ENCODE measurements at places on chromosomes 7 and 10. TPM values are rescaled to one million over a fixed set of nuclear protein-coding genes. Genes with fewer than 3 reads are reported as not detected.

PHKG1 gene
- total RNA-seq, result 4.6 TPM

MPP7 gene
- total RNA-seq, result 95.3 TPM

SCIN gene
- total RNA-seq, result 1.7 TPM

ASB10 gene
- not detected for total RNA-seq

CPED1 gene
- total RNA-seq, result 201 TPM

GFRA1 gene
- total RNA-seq, result 27.1 TPM

LHPP gene
- 11.5 TPM for total RNA-seq

ZCCHC24 gene
- total RNA-seq, result 79.3 TPM

CRYGN gene
- total RNA-seq, result 0.84 TPM

NUTM2B gene
- total RNA-seq, result 1.2 TPM

ACTL6B gene
- total RNA-seq, result not detected

DNA sequence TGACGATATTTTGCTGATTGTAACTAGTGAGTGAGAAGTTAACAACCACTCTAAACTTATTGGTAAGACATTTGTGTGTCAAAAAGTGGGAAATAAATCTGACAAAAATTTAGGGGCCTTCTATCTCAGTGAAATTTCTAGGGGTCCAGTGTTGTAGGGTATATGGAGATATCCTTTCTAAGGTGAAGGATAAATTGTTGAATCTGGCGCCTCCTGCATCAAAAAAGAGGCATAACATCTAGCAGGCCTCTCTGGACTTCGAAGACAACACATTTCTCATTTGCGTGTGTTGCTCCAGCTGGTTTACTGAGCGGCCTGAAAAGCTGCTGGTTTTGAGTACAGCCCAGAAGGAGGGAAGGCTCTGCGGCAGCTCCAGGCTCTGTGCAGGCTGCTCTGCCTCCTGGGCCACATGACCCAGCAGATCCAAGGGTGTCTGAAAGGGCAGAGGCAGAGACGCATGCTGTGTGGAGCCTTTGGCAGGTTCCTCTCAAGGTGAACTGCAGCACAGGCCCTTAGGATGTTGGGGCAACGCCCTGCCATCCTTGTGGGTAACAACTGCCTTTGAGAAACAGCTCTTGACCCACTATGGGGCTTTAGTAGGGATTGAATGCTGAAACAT, 72.4 kb downstream of the LMBR1 start:
- H3K4me3 ChIP-seq, result no peak overlapping the region
- no peaks in the 10 kb centered on the region for H3K4me1 ChIP-seq
- no peak overlapping the region for H3K27ac ChIP-seq
- H3K27me3 ChIP-seq, result no peaks in the 10 kb centered on the region
- DNase-seq, result no peak
- H3K36me3 ChIP-seq, result no peaks in the 10 kb centered on the region

GRCh38 chr7:91325726-91326125, 61.5 kb downstream of the FZD1 start:
- H3K27ac ChIP-seq, result no peak overlapping the region
- H3K4me1 ChIP-seq, result peaks cover 3% of the 10 kb centered on the region
- H3K4me3 ChIP-seq, result no peak overlapping the region
- H3K36me3 ChIP-seq, result no peaks in the 10 kb centered on the region

DNA sequence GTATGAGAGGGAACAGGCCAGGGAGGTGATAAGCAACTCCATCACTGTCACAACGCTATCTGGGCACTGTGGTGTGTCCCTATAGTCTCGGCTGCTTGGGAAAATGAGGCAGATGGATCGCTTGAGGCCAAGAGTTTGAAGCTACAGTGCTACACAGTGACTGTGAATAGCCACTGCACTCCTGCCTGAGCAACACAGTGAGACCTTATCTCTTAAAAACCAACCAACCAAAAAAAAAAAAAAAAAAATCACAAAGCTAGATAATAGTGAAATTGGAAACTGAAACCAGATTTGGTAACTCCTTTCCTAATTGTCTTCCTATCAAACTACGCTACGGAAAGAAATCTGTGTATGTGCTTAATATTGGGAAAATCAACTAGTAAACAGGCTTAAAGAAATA, 14.1 kb downstream of the MICU1 start:
- H3K36me3 ChIP-seq, result no peaks in the 10 kb centered on the region
- no peaks in the 10 kb centered on the region for H3K27me3 ChIP-seq
- no peak overlapping the region for H3K4me3 ChIP-seq
- H3K4me1 ChIP-seq, result no peaks in the 10 kb centered on the region
- H3K27ac ChIP-seq, result no peak overlapping the region

DNA sequence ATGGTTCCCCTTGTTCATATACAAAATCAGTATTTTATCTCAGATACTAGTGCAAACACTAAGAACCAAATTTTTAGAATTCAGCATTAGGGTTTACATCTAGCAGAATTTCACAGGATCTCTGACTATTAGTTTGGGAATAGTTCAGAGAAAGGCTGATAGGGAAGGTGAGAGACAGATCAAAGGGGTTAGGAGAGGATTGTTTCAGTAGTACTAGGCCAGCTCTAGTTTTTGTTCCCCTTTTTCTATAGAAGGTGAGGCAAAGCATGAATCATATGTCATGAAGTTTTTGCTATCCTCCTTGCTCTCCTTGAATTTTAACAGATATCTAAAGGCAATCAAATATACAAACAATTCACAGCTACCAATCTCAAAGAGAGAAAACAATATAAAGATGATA, 26.1 kb upstream of the CTNNA3 start:
- no peak for DNase-seq

- no peaks in the 10 kb centered on the region for H3K27me3 ChIP-seq
- no peak for DNase-seq
- no peak overlapping the region for H3K4me3 ChIP-seq
- H3K36me3 ChIP-seq, result no peaks in the 10 kb centered on the region
- no peaks in the 10 kb centered on the region for H3K4me1 ChIP-seq
- H3K27ac ChIP-seq, result no peak overlapping the region
Measured at GRCh38 chr7:133070562-133070961, 11.3 kb downstream of the CHCHD3 start.

GRCh38 chr10:48464121-48464870, 140.6 kb downstream of the ARHGAP22 start:
- DNase-seq, result no peak
- no peaks in the 10 kb centered on the region for H3K36me3 ChIP-seq
- H3K4me1 ChIP-seq, result no peaks in the 10 kb centered on the region

- no peaks in the 10 kb centered on the region for H3K36me3 ChIP-seq
- no peaks in the 10 kb centered on the region for H3K4me1 ChIP-seq
- H3K27ac ChIP-seq, result no peak overlapping the region
- no peak for DNase-seq
- H3K4me3 ChIP-seq, result no peak overlapping the region
- H3K27me3 ChIP-seq, result no peaks in the 10 kb centered on the region
Measured at GRCh38 chr7:115240242-115240641, 318.3 kb downstream of the MDFIC start.

DNA sequence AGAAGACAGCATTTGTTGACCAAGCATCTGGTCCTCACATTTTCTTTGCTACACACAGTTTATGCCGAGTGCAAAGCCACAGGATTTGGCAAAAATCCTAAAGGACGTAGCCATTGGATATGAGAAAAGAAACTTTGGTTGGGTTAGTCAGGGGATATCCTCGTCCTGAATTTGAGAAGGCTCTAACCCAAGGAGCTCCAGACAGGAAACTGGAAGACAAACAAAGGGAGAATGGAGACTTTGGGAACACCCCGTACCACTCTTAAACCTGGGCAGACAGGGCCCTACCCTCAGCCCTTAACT, 146.6 kb upstream of the FRMD4A start:
- no peaks in the 10 kb centered on the region for H3K36me3 ChIP-seq
- no peak overlapping the region for H3K27ac ChIP-seq
- H3K4me3 ChIP-seq, result no peak overlapping the region
- no peaks in the 10 kb centered on the region for H3K4me1 ChIP-seq

GRCh38 chr7:137943132-137943551, 58.7 kb downstream of the CREB3L2 start:
- no peak for DNase-seq
- no peak overlapping the region for H3K4me3 ChIP-seq
- H3K27me3 ChIP-seq, result no peaks in the 10 kb centered on the region
- H3K4me1 ChIP-seq, result peaks cover 38% of the 10 kb centered on the region
- no peaks in the 10 kb centered on the region for H3K36me3 ChIP-seq

DNA sequence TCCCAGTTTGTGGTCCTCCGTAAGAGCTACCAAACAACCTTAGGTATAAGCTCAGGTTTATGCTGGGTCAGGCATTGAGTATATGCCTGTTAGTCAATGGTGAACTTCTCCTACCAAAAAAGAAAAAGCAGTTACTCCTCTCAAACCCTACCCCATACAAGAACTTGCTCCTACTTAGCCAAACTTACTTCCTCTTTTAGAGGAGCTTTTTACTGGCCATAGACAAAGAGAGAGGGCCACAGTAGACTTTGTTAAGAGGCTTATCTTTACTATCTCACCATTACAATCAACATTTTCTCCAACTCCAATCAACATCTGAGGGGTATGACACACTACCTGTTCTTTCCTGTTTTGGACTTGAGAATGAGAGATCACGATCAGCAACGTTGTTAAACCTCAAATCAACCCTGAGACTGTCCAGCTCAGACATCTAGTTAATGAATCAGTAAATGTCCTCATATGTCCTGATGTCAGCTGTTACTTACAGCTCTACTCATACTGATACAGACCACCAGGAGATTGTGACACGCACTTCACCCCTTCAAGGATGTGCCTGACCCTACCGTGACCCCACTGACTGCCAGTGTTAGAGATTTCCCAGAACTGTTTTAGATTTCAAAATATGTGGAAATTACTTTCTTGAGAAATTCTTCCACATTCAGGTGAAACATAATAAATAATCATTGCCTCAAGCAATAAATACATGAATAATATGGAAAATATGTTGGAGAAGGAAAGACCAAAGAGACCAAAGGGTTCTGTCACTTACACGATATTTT, 18.4 kb upstream of the CCDC71L start:
- no peaks in the 10 kb centered on the region for H3K27me3 ChIP-seq
- no peaks in the 10 kb centered on the region for H3K4me1 ChIP-seq
- DNase-seq, result no peak
- no peak overlapping the region for H3K4me3 ChIP-seq

GRCh38 chr7:54560723-54561122, 18.5 kb downstream of the VSTM2A start:
- no peak for DNase-seq
- no peaks in the 10 kb centered on the region for H3K27me3 ChIP-seq
- no peaks in the 10 kb centered on the region for H3K36me3 ChIP-seq
- H3K4me1 ChIP-seq, result no peaks in the 10 kb centered on the region
- no peak overlapping the region for H3K27ac ChIP-seq
- H3K4me3 ChIP-seq, result no peak overlapping the region

DNA sequence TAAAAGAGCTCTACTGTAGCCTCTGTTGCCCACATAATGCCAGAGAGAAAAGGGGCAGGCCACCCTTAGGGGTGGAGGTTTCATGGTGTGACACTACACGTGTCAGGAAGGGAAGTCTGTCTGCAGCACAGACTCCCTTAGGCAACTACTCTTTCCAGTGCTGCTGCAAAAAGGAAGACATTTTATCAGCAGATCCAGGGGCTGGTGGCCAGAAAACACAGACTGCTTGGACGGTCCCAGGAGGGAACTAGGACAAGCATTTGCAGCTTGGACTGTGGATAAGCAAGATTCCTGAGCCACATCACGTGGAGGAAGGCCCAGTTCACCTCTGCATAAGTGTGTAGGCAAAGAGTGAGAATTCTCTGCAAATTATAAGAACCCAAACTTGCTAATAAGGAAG, 220.8 kb downstream of the FANK1 start:
- no peaks in the 10 kb centered on the region for H3K27me3 ChIP-seq
- DNase-seq, result no peak
- no peaks in the 10 kb centered on the region for H3K36me3 ChIP-seq
- no peak overlapping the region for H3K4me3 ChIP-seq
- H3K27ac ChIP-seq, result no peak overlapping the region

DNA sequence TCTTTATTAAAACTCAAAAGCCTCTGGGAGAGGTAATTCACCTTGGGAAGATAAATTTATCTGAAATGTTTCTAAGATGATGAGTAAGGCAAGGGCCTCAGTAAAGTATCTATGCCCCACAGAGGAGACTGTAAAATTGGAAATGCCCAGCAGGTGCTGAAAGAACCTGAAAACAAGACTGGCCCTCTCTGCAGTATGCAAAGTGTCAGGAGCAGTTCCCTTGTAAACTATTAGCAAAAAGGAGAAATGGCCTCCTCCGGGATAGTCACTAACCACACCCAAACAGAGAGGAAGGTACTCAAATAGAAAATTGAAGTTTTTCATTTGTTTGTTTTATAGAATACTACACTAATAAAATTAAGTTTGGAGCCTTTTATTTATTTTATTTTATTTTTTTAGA, 81.2 kb downstream of the FZD1 start:
- DNase-seq, result no peak
- H3K27me3 ChIP-seq, result no peaks in the 10 kb centered on the region
- no peak overlapping the region for H3K27ac ChIP-seq
- peaks cover 3% of the 10 kb centered on the region for H3K4me1 ChIP-seq
- no peak overlapping the region for H3K4me3 ChIP-seq
- no peaks in the 10 kb centered on the region for H3K36me3 ChIP-seq

DNA sequence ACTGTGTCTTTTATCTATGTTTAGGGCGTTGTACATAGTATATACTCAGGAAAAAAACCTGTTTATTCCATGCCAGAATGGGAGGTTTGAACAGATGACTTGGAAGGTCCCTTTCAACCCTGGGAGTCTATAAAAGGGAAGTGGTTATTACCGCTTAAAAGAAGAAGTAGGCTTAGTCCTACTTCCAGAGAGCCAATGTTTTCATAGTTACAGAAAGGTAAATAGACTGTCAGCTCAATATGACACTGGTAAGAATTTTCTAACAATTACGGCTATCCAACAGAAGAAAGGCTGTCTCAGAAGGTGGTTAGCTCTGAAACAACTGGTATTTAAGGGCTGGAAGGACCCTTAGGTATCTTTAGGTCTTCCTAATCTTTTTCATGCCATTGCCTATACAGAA, 1.1 kb upstream of the TFAM start:
- peak overlapping the region; percentile 57 for H3K4me3 ChIP-seq
- no peak for DNase-seq
- no peaks in the 10 kb centered on the region for H3K27me3 ChIP-seq
- H3K4me1 ChIP-seq, result peaks cover 2% of the 10 kb centered on the region
- no peak overlapping the region for H3K27ac ChIP-seq

DNA sequence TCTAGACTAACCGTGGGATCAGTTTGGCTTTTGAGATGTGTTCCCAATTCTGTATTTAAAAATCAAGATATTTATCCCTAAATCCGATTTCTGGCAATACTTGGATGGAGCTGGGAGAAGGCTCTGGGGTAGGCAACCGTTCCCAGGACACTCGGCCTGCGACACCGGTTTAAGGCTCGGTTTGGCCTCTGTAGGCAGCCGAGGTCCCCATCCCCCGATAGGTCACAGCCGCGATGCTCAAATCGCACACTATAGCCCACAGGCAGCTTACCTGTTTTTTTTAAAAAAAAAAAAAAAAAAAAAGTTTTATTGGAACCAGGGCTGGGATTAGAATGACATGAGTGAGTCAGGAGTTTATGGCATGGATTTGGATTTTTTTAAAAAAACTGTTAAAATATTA, 729 bp upstream of the TAF3 start:
- H3K4me1 ChIP-seq, result no peaks in the 10 kb centered on the region
- H3K36me3 ChIP-seq, result no peaks in the 10 kb centered on the region
- H3K27me3 ChIP-seq, result no peaks in the 10 kb centered on the region

DNA sequence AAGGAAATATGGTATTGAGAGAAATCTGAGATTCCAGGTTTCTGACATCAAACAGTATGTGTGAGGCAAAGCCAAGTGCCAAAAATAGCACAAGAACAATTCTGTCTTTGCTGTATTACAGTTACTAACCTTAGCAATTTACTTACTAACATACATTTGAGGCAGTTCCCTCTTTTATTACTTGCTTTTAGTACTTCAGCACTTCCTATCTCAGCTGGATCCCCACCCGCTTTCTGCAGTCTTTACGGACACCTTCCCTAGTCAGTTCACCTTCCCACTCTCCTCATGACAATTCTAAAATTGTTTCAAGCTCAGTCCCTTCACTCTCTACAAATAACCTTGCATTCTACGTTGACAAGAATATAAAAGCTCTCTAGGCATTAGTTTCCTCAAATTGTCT, 79.2 kb downstream of the ELAPOR2 start:
- H3K27ac ChIP-seq, result no peak overlapping the region
- no peak overlapping the region for H3K4me3 ChIP-seq
- H3K27me3 ChIP-seq, result no peaks in the 10 kb centered on the region
- no peak for DNase-seq
- H3K36me3 ChIP-seq, result no peaks in the 10 kb centered on the region
